ENCODE measurements at places on chromosomes 4 and X. TPM values are rescaled to one million over a fixed set of nuclear protein-coding genes. Genes with fewer than 3 reads are reported as not detected.

Gene CXXC4
- 0.29 TPM for polyA plus RNA-seq

GRCh38 chr4:73735231-73735630 lies 5.1 kb upstream of the CXCL8 start:
- no peaks in the 10 kb centered on the region for H3K27me3 ChIP-seq
- no peak overlapping the region for H3K4me3 ChIP-seq
- H3K4me1 ChIP-seq: no peaks in the 10 kb centered on the region
- H3K27ac ChIP-seq: no peak overlapping the region
- H3K36me3 ChIP-seq: no peaks in the 10 kb centered on the region

- peaks cover 8% of the 10 kb centered on the region for H3K27me3 ChIP-seq
- DNase-seq: no peak
- H3K27ac ChIP-seq: no peak overlapping the region
- H3K36me3 ChIP-seq: no peaks in the 10 kb centered on the region
- H3K4me1 ChIP-seq: peaks cover 9% of the 10 kb centered on the region
- H3K4me3 ChIP-seq: no peak overlapping the region
These were observed 3.8 kb downstream of the TCEAL9 start for GRCh38 chrX:103360092-103360491.

Gene CCSER1
- polyA plus RNA-seq: 0.13 TPM

DNA sequence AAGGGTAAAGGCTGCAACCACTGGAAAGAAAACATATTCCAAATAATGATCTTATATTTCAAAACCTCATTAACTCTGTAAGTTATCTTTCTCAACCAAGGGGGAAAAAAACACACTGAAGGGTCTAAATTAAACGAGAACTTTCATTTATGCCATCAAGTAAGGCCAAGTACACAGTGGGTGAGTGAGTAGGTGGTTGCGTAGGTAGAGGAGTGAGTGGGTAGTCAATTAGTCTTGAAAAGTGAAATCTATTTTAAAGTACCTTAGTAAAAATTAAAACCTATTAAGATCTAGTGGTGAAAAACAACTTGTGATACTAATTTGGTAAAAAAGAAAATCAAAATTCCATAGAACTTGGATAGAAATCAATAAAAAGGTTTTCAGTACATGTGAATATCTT lies 3.5 kb downstream of the CASK start:
- no peak for DNase-seq
- no peaks in the 10 kb centered on the region for H3K27me3 ChIP-seq
- no peaks in the 10 kb centered on the region for H3K36me3 ChIP-seq
- no peak overlapping the region for H3K4me3 ChIP-seq
- H3K27ac ChIP-seq: no peak overlapping the region

GRCh38 chrX:16136080-16136479 lies 12.7 kb downstream of the GRPR start:
- no peaks in the 10 kb centered on the region for H3K36me3 ChIP-seq
- H3K4me1 ChIP-seq: peaks cover 3% of the 10 kb centered on the region
- no peaks in the 10 kb centered on the region for H3K27me3 ChIP-seq
- H3K27ac ChIP-seq: no peak overlapping the region

DNA sequence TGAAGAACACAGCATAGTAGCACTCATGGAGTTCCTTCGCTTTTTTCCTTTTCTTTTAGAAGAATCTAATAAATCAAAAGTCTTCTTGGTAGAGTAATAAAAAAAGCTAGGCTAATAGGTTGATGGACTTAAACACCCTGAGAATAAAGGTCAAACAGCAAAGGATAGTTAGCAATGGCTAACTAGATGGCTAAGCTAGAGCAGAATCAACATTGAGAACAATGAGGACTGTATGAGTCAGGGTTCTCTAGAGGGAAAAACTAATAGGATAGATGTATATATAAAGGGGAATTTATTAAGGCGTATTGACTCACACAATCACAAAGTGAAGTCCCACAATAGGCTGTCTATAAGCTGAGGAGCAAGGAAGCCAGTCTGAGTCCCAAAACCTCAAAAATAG lies 550.9 kb downstream of the GLUD2 start:
- no peaks in the 10 kb centered on the region for H3K4me1 ChIP-seq
- H3K27me3 ChIP-seq: no peaks in the 10 kb centered on the region
- DNase-seq: no peak
- H3K27ac ChIP-seq: no peak overlapping the region
- no peaks in the 10 kb centered on the region for H3K36me3 ChIP-seq

Gene SH3RF1
- 0.22 TPM for polyA plus RNA-seq

GRCh38 chr4:2624782-2625530 lies 88.5 kb downstream of the FAM193A start:
- DNase-seq: no peak
- H3K27ac ChIP-seq: no peak overlapping the region
- peaks cover 30% of the 10 kb centered on the region for H3K4me1 ChIP-seq
- no peaks in the 10 kb centered on the region for H3K27me3 ChIP-seq
- peaks cover 3% of the 10 kb centered on the region for H3K36me3 ChIP-seq

Gene PGM2
- 31.0 TPM for polyA plus RNA-seq

Gene MAGIX
- 1.6 TPM for polyA plus RNA-seq

Gene DIPK2B
- not detected for polyA plus RNA-seq

DNA sequence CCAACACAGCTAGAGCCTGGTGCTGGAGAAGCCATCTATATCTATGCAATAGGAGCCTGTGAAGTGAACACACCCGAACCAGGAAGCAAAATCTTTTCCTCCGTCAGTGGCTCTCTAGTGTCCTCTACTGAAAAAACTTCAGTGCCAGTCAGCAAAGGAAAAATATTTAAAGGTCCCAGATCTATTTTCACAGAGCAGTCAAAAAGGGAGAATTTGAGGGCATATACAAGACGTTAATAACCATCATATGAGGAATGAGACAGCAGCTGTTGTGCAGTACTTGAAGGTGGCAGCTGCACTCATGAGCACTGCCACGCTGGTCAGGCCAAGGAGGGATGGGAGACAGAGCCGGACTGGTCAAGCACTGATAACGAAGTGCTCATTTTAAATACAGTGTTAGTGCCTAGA lies 14.4 kb downstream of the MCUB start:
- DNase-seq: peak; percentile 23
- H3K4me3 ChIP-seq: no peak overlapping the region
- no peaks in the 10 kb centered on the region for H3K36me3 ChIP-seq
- peaks cover 2% of the 10 kb centered on the region for H3K27me3 ChIP-seq

- no peak for DNase-seq
- H3K36me3 ChIP-seq: no peaks in the 10 kb centered on the region
- no peaks in the 10 kb centered on the region for H3K4me1 ChIP-seq
- no peak overlapping the region for H3K4me3 ChIP-seq
These were observed 245.1 kb upstream of the ETNPPL start for GRCh38 chr4:109007976-109008375.

DNA sequence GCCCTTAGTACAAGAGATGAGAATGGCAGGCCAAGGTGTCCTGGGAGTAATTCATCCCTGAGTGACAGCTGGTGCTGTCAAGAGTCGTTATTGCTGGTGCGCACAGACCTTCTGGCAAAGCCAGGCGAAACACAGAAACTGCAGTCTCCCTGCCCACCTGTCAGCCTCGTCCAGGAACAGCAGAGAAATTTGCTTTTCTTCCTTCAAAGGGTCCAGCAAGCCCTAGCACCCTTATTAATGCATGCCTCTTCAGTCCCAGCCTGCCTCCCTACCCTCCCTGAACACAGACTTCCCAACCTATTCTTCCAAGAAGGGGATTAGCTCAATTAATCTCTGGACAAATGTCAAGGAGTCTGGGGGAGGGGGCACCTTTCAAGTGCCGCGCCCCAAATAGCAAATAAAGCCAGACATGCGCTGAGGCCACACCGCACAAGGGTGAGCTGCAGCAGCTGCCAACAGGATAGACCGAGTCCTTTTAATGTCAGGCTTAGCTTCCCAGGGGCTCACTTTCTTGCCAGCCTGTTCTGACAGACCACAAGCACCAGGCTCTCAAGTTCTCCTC lies 250.7 kb upstream of the RASGEF1B start:
- H3K4me3 ChIP-seq: no peak overlapping the region
- DNase-seq: no peak
- H3K36me3 ChIP-seq: no peaks in the 10 kb centered on the region
- H3K27me3 ChIP-seq: peaks cover 6% of the 10 kb centered on the region

DNA sequence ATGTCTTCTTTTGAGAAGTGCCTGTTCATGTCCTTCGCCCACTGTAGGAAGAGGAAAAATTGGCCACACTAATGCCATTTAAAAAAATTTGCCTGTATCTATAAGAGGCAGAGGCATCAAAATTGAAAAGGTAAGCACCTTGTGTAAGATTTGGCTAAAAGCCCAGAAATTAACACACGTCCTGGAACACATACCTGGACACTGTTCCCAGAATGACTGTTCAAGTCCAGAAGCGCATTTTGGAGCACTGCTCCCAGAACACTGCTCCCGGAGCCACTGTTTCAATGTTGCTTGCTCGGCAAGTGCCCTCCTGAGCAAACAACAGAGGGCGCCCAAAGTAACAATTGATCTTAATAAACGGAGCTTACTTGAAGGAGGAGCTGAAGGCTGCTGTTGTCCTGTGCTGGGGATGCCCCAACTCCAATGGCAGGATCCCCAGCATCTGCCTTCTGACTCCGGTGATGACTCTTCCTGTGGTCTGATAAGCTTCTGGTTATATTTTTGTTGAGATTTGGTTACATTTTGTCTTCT lies 1958.6 kb downstream of the C4orf33 start:
- no peak for DNase-seq
- no peak overlapping the region for H3K27ac ChIP-seq
- no peaks in the 10 kb centered on the region for H3K36me3 ChIP-seq
- H3K27me3 ChIP-seq: no peaks in the 10 kb centered on the region

Gene KLB
- polyA plus RNA-seq: 0.11 TPM

Gene PPARGC1A
- polyA plus RNA-seq: not detected

DNA sequence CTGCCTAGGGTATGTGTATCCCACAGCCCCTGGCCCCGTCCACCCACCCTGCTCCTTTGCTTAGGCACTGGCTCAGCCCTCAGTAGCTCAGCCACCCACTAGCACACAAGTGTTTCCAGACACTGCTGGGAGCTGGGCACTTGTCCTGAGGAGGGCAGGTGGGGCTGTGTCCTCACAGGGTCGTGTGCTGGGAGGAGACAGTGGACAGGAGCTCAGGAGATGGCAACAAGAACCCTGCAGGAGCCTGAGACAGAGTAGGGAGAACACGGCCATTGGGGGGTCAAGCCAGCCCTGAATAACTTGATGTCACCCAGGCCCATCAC lies 5.5 kb upstream of the CPLX1 start:
- peaks cover 12% of the 10 kb centered on the region for H3K4me1 ChIP-seq
- no peak for DNase-seq
- peaks cover 7% of the 10 kb centered on the region for H3K27me3 ChIP-seq
- no peak overlapping the region for H3K4me3 ChIP-seq
- no peak overlapping the region for H3K27ac ChIP-seq
- H3K36me3 ChIP-seq: no peaks in the 10 kb centered on the region

Gene NRK
- polyA plus RNA-seq: not detected

- peak overlapping the region; percentile 92 for H3K27ac ChIP-seq
- H3K36me3 ChIP-seq: no peaks in the 10 kb centered on the region
- H3K4me1 ChIP-seq: peaks cover 32% of the 10 kb centered on the region
- H3K27me3 ChIP-seq: peaks cover 22% of the 10 kb centered on the region
- DNase-seq: peak; percentile 24
These were observed 731 bp downstream of the BRWD3 start for GRCh38 chrX:80808881-80809411.

Gene DDX53
- not detected for polyA plus RNA-seq

DNA sequence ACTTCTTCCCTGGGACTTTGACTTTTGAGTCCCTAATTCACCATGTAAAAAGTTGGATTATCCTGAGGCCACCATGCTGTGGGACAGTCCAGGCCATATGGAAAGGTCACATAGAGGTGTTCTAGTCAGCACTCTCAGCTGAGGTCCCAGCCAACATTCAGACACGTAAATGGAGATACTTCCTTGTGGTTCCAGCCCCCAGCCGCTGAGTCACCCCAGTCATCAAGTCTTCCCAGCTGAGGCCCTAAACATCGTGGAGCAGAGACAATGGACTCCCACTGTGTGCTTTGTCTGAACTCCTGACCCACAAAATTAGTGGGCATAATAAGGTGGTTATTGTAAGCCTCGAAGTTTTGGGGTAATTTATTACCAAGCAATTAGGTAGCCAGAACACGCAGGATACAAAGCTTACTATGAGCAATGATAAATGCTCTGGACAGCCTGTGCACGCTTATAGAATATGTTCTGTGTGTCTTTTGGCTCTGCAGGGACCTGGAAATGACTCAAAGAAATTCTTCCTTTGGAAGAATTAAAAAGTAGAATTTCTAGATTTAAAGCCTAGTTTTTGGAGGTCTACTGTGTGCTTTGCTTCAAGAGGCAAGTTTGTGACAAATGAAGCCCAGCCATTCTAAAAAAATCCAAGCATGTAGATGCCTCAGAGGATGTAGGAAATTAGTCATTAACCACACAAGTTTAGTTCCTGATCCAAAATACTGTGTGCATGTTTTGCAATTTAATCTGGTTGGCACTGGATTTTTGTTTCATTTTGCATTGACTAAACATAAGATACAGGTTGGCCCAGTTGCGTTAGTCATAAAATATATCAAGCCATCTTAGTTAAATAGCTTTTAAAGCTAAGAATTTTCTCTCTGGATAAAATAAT lies 33.2 kb upstream of the SLC9A7 start:
- peak; percentile 5 for DNase-seq
- peak overlapping the region; percentile 23 for H3K27ac ChIP-seq
- H3K36me3 ChIP-seq: no peaks in the 10 kb centered on the region
- H3K4me1 ChIP-seq: peaks cover 13% of the 10 kb centered on the region
- no peaks in the 10 kb centered on the region for H3K27me3 ChIP-seq
- peak overlapping the region; percentile 40 for H3K4me3 ChIP-seq

- no peak overlapping the region for H3K27ac ChIP-seq
- H3K27me3 ChIP-seq: peaks cover 2% of the 10 kb centered on the region
- peaks cover 7% of the 10 kb centered on the region for H3K4me1 ChIP-seq
These were observed 255.8 kb downstream of the COL25A1 start for GRCh38 chr4:109046471-109047201.

Gene AFF2
- not detected for polyA plus RNA-seq

Gene GUCY1B1
- 4.3 TPM for polyA plus RNA-seq

GRCh38 chr4:101818362-101818761 lies 27.8 kb downstream of the BANK1 start:
- H3K4me3 ChIP-seq: no peak overlapping the region
- no peaks in the 10 kb centered on the region for H3K36me3 ChIP-seq
- peaks cover 10% of the 10 kb centered on the region for H3K4me1 ChIP-seq
- H3K27me3 ChIP-seq: peaks cover 1% of the 10 kb centered on the region
